HL-60 (cell line): ENCODE measurements at places on chromosomes 16 and 17.

DNA sequence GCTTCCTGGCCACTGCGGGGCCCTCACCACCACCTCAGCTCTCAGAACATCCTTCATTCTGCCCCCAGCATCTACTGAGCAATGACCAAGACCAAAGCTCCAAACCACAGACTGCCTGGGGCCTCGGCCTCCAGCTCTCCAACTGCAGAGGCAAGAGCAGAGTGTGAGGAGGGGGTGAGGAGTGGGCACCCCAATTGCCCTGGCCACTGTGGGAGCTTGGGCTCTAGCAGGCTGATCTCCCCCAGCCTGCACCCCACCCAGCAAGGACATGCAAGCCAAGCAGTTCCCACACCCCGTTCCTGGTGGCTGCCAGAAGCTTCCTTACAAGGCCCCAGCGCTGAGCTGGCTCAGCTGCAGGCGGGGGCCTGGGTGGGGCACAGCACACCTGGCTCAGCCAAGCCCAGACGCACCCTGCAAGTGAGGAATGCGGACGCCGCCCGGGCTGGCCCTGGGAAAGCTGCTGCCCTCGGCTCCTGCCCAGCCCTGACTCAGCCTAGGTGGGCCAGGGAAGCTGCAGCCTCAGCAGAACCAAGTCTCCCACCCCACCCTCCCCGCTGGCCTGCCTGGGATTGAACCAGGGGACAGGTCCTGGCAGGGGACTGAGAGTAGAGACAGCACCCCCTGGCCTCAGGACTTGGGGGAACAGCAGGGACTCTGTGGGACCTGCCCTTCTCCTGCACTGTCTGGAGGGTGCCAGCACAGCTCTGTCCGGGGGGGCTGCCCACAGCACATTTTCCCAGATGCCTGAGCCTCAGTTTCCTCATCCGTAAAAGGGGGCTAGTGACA is 29.7 kb upstream of the KRT17 start:
- DNase-seq, result no peak

DNA sequence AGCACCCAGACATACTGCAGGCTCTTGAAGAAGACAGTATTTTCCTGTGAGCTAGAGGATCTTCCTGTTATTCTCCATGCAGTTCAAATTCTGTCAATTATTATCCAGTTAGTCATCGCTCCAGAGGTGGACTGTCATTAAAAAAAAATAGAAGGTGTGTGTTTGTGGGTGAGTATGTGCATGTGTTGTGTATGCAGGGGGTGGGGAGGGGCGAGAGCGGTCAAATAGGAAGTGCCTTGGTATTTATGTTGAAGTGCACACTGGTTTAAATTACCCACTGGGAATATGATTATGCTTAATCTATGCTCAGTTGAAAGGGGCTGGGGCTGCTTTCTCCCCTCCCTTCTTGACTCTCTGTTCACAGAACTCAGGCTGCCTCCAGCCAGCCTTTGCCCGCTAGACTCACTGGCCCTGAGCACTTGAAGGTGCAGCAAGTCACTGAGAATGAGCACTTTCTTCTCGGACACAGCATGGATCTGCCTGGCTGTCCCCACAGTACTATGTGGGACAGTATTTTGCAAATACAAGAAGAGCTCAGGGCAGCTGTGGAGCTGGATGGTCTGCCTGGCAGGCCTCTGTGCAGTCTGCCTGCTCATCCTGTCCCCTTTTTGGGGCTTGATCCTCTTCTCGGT is at the start of gene HSD17B2:
Gene HSD17B2, plus strand, starts transcription at position 273 of the 632 bp plus-strand sequence. Its CDS starts 172 bp downstream, at position 445.
- no peak for DNase-seq

GRCh38 chr17:45663772-45664171 is 120.3 kb upstream of the CRHR1 start:
- DNase-seq, result no peak

DNA sequence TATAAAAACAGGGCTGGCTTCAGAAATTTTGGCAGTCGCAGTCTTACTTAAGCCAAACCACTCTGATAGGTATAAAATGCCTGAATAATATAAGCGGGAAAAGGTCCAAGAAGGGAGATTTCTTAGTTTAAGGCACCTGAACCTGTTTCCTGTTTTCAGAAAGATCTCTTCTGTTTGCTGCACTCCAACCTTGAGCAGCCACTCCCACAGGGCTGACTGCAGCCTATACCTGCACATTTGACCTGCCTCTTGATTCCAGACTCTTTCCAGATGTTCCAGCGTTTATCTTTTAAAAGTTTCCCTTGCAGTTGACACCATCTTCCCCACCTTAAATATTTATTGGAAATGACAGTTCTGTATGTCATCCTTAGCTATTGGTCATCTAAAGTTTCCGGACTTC is 132.2 kb downstream of the SKAP1 start:
- DNase-seq, result no peak

GRCh38 chr16:54936201-54936978 is 5.7 kb downstream of the IRX5 start:
- DNase-seq, result peak; percentile 30

DNA sequence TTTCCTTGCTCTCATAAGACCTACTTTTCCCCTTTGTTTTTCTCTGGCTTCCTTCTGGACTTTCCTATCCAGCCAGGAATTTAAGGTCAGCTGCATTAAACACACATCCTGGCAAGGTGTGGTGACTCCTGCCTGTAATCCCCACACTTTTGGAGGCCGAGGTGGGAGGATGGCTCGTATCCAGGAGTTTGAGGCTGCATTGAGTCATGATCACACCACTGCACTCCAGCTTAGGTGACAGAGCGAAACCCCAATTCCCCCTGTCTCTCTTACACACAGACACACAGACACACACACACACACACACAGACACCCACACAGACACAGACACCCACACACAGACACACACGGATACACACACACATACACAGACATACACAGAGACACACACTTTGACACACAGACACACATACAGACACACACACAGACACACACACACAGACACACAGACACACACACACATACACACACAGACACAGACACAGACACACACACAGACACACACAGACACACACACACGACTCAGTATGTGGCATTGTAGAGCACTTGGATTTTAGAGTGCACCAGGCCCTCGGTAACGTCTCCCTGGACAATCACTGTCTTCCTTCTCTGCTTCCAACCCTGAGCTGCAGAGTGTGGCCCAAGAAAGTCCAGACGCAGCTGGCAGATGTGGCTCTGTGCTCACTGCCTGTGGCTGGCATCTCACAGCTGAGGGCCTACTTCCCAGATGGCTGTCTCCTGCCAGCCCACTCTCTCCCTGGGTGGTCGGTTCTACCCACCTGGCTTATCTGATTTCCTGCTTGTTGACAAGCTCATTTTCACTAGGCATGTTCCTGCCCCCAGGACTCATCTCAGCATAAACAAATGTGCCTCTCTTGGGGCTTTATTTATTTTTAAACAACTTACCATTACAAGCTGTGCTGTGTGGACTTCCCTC is 39.0 kb downstream of the NLRP1 start:
- DNase-seq, result no peak

DNA sequence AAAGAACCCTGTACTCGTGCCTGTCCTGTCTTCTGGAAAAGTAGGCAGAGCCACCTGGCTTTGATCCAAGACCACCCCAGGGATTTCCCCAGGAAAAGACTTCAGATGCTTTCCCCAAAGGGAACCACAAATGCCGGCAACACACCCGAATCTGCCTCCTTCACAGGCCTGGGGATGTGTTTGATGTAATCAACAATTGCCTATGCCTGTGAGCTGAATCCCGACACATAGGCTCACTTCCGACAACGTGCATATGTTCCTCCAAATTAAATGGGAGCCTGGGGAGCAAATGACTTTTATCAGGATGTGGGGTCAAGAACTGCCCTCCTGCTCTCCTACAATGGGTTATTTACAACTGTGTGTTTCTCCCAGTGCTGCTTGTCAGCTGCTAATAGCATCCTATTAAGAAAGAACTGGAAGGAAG is 535.2 kb upstream of the CDH11 start:
- no peak for DNase-seq

- DNase-seq, result no peak
Measured at GRCh38 chr17:67716405-67716798, 1.3 kb upstream of the NOL11 start.

DNA sequence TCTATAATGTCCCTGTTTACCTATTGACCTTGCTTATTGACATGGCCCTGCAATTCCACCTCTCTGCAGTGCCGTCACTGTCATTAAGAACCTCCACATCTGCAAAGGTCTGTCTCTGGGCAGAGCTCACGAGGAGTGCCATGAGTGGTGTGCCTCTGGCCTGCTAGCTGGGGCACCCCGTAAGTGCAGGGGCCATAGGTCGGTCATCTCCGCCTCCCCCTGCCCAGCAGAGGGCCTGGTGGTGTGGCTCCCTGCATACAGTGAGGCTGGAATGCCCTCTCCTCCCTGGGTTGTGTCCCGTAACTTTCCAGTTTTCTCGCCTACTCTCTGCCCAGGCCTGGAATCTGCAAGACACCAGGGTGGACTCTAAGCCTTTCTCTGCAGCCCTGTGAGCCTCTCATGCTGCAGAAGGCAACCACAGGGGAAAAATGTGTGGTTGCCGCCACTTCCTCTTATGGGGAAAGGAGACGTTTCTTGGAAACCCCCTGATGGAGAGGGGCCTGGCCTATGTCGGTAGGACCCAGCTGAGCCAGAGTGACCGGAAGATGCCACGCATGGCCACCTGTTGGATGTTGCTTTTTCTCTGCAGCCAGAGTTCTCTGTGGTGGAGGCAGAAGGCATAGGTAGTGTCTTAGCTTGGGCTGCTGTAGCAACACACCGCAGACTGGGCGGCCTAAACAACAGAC is 2.7 kb upstream of the SNX20 start:
- peak; percentile 92 for DNase-seq

DNA sequence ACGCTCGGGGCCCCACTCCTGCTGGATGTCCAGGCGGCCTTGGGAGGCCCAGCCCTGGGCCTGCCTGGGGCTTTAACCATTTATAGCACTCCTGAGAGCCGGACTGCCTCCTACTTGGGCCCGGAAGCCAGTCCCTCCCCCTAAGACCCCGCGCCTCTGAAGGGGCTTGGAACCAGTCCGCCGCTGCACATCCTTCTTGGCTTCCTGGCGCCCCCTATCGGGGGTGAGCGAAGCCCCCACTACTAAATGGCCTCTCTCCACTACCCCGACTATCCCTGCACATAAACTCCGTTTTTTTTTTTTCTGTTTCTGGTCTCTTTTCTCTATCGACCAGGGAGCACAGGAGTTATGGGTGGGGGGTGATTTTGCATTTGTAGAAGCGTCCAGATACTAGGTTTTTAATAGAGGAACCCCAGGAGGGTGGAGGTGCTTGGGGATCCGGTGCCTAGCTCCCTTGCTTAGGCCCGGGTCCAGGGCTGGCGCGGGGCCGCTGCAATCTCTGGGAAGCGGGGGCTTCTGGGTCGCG is 633 bp upstream of the NOL3 start:
- DNase-seq, result no peak

GRCh38 chr16:28182801-28183200 is 29.0 kb downstream of the XPO6 start:
- no peak for DNase-seq

GRCh38 chr16:20838240-20838639 is 31.9 kb downstream of the REXO5 start:
- DNase-seq, result no peak

DNA sequence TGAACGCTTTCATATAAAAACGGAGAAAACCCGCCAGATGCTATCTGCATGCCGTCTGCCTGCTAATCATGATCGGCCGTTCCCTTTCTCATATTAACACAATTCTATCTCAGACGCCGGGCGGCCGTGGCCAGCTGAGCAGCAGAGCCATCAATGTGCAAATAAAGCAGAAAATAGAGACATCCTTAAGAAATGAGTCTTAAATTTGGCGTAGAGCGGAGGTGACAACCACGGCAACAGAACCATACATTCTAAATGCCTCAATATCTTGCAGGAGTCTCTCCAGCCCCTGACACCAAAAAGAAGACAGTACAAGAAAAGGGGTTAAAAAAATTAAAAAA is 2.7 kb upstream of the IRX5 start:
- DNase-seq, result peak; percentile 53

GRCh38 chr17:15249487-15249886 is 15.6 kb downstream of the PMP22 start:
- peak; percentile 57 for DNase-seq

GRCh38 chr17:82838386-82839063 is 1.3 kb downstream of the ZNF750 start:
- peak; percentile 73 for DNase-seq

DNA sequence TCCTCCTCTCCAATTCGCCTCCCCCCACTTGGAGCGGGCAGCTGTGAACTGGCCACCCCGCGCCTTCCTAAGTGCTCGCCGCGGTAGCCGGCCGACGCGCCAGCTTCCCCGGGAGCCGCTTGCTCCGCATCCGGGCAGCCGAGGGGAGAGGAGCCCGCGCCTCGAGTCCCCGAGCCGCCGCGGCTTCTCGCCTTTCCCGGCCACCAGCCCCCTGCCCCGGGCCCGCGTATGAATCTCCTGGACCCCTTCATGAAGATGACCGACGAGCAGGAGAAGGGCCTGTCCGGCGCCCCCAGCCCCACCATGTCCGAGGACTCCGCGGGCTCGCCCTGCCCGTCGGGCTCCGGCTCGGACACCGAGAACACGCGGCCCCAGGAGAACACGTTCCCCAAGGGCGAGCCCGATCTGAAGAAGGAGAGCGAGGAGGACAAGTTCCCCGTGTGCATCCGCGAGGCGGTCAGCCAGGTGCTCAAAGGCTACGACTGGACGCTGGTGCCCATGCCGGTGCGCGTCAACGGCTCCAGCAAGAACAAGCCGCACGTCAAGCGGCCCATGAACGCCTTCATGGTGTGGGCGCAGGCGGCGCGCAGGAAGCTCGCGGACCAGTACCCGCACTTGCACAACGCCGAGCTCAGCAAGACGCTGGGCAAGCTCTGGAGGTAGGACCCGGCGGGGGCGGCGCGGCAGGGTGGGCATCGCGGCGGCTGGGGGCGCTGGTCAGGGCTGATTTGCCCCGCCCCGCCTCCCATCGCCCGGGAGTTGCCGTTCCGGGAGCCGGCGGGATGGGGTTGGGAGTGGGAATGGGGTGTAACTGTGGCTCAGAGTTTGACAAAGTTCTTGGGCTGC is 567 bp downstream of the SOX9 start:
- DNase-seq, result no peak

- DNase-seq, result no peak
Measured at GRCh38 chr17:14307560-14308024, 6.7 kb downstream of the HS3ST3B1 start.

GRCh38 chr17:1630662-1631061 is 2.0 kb upstream of the SLC43A2 start:
- no peak for DNase-seq

- DNase-seq, result no peak
Measured at GRCh38 chr17:46811978-46812583, 6.4 kb downstream of the WNT3 start.

- DNase-seq, result no peak
Measured at GRCh38 chr16:78005881-78006280, 16.5 kb upstream of the CLEC3A start.
